Lung (tissue), 17 donors: ENCODE measurements at places on chromosomes 1 and 21. TPM values are rescaled to one million over a fixed set of nuclear protein-coding genes. Genes with fewer than 3 reads are reported as not detected.

The SIM2 gene
- not detected for polyA plus RNA-seq

The AMPD1 gene
- not detected for polyA plus RNA-seq

The OR2W3 gene
- 0.31 TPM for polyA plus RNA-seq

The ETV3L gene
- 0.05 TPM for polyA plus RNA-seq

DNA sequence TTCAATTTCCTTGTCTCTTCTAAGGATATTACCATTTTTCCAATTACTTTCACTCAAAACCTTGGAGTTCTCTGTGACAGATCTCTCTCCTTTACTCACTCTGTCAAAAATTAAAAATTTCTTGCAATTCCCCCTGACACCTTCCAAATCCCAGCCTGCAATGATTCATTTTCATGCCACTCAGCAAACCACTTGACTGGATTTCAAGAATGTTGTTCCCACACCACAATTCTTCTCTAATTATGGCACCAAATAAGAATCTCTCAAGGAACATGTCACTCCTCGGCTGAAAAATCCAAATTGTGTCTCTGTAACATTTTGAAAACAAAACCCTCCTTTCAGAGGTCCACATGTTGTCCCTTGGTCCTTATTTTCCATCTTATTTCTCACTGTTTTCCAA is 438.9 kb upstream of the ZP4 start:
- DNase-seq: no peak

DNA sequence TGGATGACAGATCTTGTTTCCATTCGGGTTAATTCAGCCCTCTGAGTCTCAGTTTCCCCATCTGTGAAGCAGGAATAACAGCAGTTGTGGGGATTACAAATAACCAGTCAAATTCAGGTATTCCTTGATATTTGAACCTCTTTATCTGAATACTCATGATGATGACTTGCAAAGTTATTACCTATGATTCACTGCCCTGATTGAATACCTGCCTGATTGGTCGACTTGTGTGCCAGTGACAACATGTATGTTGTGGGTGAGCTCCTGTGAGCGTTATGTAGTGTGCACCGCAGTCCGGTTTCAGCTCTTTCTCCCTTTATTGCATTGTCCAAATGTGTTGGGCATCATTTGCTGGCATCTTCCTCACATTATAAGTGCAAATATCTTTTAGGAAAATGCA is 9.5 kb upstream of the TMEM61 start:
- DNase-seq: no peak

GRCh38 chr1:177133977-177134538 is 30.5 kb downstream of the ASTN1 start:
- no peak for DNase-seq

The ADORA1 gene
- 0.81 TPM for polyA plus RNA-seq

DNA sequence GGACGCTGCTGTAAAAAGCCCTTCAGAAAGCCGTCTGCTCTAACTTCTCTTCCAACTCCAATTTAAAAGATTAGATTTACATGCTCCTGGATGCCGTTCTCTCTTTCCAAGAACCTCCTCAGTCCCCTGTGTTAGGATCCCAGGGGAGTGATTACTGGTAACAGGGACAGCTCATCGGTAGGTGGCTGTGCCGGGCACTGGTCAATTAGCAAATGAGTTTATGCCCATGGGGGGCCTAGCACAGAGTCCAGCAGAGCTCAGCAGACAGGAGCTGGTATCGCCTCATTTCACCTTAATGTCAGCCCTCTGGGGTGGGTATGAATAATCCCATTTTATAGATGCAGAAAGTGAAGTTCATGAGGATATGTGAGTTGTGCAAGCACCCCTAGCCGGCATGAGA is 191.9 kb downstream of the GRIK3 start:
- no peak for DNase-seq

The ZFP69 gene
- polyA plus RNA-seq: 4.2 TPM

The MFAP2 gene
- 11.6 TPM for polyA plus RNA-seq

- DNase-seq: no peak
These were observed 22.6 kb downstream of the RPRD2 start for GRCh38 chr1:150386592-150386991.

GRCh38 chr1:66791621-66792610 is 9.2 kb downstream of the INSL5 start:
- no peak for DNase-seq

The RPE65 gene
- polyA plus RNA-seq: not detected

DNA sequence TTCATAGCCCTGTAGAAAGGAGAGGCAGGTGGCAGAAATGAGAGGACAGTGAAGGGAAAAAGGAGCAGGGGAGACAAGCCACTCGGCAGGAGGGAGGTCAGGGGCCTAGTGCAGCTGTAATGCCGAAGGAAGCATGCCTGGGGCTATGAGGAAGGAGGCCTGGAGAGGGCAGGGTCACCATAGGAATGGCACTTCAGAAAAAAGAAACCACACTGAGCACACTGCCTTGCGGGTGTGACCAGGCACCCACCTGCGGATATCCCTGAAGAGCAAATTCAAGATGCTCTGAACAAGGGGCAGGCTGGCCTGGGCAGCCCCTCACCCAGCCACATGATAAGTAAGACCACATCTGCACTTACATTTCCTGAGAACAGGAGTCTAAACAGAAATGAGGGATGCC is 104.7 kb downstream of the JAK1 start:
- DNase-seq: peak; percentile 29

The CD2 gene
- polyA plus RNA-seq: 5.2 TPM

- DNase-seq: no peak
These were observed 136.4 kb upstream of the ADGRL2 start for GRCh38 chr1:81664341-81664740.

GRCh38 chr1:243397613-243398321 is 141.9 kb downstream of the SDCCAG8 start:
- DNase-seq: no peak

The CD247 gene
- 5.9 TPM for polyA plus RNA-seq

The GNG4 gene
- 0.11 TPM for polyA plus RNA-seq

The PTGFRN gene
- 8.0 TPM for polyA plus RNA-seq

DNA sequence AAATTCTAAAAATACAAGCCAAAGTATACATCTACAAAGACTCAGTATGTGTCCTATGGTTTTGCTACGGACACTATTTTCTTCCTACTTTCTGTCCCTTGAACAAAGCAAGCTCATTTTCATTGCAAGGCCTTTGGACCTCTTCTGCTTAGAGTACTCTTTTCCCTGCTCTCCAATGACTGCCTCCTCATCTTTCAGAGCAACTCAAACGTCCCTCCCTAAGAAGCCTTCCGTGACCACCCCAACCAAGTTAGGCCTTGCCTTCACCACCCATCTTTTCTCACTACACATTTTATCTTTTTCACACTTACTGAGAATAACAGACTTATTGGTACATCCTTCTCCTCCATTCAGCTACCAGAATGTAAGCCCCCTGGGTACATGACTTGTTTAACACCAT is 39.9 kb downstream of the ENAH start:
- no peak for DNase-seq

DNA sequence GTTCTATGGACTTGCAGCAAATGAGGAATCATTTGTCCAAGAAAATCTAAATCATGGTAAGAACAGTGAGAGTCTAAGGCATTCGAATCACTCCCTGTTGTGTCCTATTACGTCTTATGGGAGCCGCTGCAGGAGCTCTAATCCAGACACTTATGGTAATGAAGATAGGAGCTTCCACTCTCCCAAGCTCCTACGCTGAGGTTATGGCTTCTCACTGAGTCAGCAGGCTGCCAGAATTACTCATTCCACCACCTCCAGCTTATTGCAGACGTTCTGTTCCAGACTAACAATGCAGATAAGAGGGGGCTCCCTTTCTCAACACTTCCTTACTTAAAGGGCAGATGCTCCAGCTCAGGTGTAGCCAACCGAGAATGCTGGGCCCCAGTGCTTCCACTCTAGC is 212.6 kb downstream of the GREM2 start:
- no peak for DNase-seq

DNA sequence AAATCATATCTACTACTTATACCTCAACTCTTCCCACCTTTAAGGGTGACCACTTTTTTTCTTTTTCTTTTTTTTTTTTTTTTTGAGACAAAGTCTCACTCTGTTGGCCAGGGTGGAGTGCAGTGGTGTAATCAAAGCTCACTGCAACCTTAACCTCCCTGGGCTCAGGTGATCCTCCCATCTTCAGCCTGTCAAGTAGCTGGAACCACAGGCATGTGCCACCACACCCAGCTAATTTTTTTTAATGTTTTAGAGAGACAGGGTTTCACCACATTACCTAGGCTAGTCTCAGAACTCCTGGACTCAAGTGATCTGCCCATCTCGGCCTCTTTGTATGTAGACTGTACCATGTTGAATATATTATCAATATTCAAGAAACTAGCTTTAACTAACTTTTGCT is 39.4 kb downstream of the NRDC start:
- no peak for DNase-seq

DNA sequence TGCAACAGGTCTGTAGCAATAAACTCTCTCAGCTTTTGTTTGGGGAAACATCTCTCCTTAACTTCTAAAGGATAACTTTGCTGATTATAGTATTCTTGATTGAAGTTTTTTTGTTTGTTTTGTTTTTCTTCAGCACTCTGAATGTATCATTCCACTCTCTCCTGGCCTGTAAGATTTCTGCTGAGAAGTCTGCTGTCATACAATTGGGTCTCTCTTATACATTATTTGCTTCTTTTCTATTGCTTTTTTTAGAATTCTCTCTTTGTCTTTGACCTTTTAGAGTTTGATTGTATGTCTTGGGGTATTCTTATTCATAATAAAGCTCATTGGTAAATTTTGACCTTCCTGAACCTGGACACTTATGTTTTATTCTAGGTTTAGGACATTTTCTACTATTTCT is 386.3 kb downstream of the MRPL39 start:
- no peak for DNase-seq

DNA sequence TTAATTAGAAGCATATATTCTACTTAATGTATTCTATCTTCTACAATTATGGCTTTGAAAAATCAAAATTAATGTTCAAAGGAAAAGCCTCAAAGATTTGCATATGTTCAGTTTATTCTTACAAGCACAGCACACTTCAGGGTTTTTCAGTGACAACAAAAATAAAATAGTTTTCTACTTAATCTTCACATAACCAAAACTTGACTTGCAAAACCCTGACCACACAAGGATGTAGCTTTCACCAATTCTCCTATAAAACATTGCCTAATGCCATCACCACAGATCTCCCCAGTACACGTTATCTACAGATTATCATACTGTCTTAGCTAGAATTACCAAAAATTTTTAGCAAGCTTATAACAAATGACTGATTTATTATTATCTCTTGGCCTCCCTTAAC is 23.3 kb downstream of the LPAR3 start:
- DNase-seq: no peak

DNA sequence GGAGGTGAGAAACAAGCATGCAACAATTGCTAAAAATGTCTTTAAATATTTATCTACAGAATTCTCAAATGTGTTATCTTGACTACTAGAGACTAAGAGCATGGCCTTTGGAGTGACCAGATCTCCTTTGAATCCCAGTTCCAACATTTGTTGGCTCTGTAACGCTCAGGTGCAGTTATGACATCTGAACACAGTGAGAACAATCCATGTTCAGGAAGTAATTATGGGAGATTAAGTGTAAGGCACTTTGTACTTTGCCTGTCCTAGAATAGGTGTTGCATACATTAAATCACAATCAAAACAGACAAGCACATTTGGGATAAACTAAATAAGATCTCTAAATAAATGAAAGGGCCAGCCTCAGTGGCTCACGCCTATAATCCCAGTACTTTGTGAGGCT is 454.5 kb downstream of the SMYD3 start:
- DNase-seq: no peak

DNA sequence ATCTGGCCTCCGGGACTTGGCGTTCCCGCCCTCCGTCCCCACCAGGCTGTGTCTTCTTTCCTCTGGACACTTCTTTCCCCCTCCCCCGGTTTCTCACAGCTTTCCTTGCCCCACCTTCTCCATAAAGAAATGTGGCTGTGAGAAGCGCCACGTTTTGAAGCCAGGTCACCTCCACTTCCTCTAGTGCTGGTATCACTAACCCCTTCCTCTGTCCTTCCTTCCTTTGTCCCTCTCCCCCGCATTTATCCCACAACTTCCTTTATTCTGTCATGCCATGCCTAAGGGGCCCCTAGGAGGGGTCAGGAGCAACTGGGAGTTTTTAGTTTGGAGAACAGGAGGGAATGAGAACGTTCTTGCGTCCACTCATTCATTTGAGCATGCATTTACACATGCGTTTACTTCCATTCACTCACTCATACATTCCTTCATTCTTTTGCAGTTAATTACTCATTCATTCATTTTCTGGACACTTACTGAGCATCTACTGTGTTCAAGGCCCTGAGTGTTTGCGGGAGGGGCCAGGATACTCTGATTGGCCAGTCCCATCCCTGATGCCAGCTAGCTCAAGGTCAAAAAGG is 5.0 kb upstream of the ACOT11 start:
- DNase-seq: no peak

DNA sequence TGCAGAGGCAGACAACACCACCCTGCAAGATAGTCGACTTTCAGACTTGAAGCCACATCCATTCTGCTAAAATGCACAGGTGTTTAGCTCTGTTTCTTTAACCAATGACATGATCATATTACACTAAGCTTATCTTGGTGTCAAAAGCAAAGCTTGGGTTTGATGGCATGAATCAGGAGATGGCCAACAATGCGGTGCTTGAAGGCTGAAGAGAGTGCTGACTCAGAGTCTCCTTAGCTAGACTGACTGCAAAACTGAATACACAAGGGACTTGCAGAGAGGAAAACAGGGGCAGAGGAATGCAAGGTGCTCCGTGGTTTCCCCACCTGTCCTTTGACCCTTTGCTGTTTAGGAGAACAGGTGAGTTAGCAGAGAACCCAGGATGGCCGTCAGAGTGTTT is 262.6 kb downstream of the SIPA1L2 start:
- no peak for DNase-seq

DNA sequence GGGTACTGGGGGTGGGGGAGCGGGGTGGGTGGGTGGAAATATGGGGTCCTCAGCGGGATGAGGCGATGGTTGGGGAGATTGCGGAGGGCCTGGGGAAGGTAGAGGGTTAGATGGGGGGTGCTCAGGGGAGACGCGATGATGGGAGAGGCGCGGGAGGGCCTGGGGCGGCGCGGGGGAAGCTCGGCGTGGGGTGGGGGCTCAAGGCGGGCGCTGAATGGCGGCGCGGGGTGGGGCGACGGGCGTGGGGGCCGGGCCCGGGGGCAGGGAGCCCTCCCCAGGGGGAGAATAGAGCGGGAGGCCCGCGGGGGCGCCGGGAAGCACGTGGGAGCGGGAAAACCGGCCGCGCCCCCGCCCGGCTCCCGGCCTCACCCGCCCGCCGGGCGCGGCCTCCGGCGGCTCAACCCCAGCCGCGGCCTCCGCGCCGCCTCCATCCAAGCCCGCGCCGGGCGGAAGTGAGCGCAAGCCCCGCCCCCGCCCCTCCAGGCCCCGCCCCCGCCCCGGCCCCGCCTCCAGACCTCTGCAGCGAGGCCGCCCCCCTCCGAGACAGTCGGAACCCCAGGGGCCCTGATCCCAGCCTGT is at the start of gene FAAP20:
FAAP20 (minus strand) TSS at position 454 of the 579 bp plus-strand sequence; CDS start at position 431, 23 bp downstream.
- peak; percentile 91 for DNase-seq

The C1QTNF12 gene
- 3.0 TPM for polyA plus RNA-seq

GRCh38 chr21:37461479-37461878 is 94.9 kb downstream of the DYRK1A start:
- DNase-seq: no peak
